CD4-positive, alpha-beta T cell treated with Interleukin-21 for 1 hour (primary cell): ENCODE measurements at places on chromosomes 3 and 15.

GRCh38 chr3:2511356-2511755, 412.7 kb downstream of the CNTN4 start:
- no peak for DNase-seq

DNA sequence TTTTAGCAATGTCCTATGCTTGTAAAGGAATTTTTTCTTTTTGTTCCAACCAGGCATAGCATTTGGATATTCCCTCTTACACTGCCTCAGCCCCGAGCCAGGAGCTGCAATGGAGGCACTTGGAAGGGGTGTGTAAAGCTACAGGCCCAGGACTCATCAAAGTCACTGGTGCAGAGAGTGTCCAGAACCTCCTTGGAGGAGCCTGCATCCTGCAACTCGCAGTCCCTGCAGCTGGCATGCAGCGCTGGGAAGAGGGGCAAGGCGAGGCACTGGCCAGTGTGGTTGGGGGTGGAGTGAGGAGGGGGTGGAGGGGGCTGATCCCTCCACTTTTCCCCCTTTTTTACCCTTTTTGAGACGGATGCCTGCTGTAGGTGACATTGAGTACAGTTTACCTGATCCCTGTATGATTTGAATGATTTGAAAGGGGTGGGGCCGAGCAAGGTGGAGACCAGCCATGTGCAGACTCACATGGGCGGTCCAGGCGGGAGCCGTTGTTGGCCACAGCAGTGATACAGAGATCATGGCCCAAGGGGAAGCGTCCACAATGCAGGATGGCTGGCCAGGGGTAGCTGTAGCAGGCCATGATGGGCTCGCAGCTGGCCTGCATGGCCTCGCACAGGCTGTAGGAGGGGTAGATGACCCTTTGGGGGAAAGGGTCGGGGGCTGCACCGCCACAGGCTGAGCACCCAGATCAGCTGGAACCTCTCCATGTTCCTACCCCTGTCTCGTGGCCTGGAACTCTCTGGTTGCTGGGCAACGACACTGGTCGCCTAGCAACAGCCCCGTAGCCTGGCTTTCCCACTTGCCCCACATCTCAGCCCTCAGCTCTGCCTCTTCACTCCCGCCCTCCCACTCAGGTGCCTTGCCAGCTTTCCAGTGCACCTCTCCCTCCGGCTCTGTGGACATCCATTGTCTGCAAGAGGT, 7.9 kb downstream of the P4HTM start:
- DNase-seq, result no peak

DNA sequence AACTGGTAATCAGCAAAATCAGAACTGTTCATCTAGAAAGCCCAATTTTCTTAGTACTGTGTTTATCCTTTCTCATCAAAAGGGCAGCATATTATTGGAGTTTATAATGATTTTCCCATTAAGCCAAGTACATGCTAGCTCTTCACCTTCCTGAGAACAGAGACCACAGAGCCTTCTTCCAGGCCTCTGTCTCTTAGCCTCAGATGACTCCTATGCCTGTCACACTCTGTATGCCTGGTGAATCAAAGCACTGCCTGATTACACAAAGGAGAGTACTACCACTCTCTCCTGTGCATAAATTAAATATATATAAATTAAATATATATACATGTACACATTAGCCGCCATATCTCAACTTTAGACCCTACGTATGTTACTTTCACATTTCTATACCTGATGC, 636.1 kb downstream of the NTRK3 start:
- DNase-seq, result no peak

DNA sequence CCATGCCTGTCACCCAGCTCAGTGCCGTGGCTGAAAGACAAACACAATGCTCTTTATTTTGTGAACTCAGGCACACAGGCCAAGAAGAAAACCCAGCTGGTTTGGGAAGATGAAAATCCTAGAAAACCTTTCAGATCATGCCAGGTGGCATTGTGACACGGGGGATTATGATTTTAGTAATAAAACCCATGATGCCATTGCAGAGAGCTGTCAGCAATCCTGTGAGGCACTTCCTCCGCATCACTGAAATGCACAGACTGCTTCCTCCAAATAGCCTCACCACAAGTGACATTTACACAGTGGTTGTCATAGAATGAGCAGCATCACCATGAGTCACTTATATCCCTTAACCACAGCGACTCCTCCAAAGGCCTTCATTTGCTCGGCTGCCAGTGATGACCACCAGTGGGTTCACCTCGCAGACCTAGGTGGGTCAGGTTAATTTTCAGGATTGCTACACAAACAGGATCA, 22.7 kb downstream of the ABHD6 start:
- no peak for DNase-seq

GRCh38 chr15:46344115-46344724, 709.4 kb downstream of the SQOR start:
- no peak for DNase-seq

DNA sequence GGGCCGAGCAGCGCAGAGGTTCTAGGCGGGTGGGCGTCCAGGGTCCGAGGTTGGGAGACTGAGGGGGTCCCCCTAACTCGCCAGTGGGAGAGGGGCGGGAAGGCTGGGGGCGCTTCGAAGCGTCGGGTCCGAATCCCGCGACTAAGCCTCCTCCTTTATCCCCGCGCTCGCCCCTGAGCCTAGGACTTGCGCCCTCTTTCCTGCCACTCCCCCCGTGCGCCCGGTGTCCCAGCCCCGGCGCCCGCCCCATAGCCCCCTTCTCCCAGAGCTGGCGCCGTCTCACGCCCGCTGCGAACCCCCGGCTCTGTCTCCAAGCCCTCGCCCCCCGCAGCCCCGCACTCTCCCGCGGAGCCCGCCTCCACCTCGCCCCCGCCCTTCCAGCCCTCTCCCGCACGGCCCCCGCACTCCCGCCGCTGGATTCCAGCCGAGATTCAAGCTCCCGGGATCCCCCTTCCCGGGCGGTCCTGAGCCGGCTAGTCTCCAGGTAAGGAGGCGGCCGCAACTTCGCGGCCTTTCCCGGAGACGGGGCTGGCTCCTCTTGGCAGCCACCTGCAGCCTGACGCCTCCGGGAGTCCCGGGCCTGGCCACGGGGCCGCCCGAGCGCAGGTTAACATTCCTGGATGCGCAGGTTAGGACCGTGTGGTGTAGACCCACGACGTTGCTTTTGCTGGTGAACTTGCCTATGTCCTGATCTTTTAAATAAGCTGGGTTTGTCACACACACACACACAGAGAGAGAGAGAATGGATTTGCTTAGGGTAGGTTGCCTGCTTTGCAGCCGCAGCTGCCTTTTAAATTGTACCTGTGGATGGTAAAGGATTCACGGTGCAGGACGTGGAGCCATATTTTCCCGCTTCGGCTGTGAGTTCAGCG, 563 bp downstream of the PXYLP1 start:
- DNase-seq, result peak; percentile 28
